Activated T-cell treated with anti-CD3 and anti-CD28 coated beads, Interleukin-2, amount 50 U/mL, for 4 hours (primary cell): ENCODE measurements at places on chromosomes 1 and 21.

- no peak for DNase-seq
Measured at GRCh38 chr1:240980342-240980741, 368.4 kb upstream of the GREM2 start.

GRCh38 chr1:15134285-15134684, 19.3 kb upstream of the TMEM51 start:
- no peak for DNase-seq

DNA sequence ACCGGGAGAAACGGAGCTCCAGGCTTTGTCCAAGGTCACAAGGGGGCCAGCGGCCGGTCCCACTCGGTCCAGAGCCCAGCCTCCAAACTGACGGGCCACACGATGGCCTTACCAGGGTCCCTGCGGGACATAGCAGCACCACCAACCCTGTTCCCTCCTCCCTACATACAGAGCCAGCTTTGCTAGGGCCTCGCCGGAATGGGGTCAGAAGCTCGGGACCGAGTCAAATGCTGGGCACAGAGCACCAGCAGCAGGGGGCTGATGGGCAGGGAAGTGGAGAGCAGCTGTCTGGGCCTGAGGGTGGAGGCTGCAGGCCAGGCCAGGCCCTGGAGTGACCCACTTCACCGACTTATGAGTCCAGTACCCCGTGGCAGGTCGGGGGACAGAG, 14.9 kb upstream of the TTC39A start:
- no peak for DNase-seq

- DNase-seq: no peak
Measured at GRCh38 chr1:234405676-234406075, 32.4 kb downstream of the COA6 start.

- DNase-seq: peak; percentile 83
Measured at GRCh38 chr1:9689011-9689706, 37.6 kb downstream of the PIK3CD start.

DNA sequence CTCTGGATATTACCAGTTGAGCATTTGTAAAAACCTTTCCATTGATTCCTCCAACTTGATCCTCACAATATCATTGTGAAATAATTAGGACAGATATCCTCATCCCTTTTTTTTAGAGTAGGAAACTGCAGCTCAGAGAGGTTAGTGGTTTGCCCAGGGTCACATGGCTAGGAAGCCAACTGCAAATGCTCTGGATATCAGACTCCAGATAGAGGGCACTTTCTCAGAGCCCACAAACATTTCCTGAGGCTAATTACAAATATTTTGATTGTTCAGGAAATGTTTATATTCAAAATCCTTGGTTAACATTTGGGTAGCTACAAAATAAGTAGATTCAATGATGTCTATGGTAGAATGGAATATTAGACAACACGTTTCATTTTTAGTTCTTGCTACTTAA, 154.8 kb upstream of the DPYD start:
- no peak for DNase-seq

- DNase-seq: no peak
Measured at GRCh38 chr1:235149824-235150223, 11.2 kb downstream of the RBM34 start.

GRCh38 chr1:68442822-68443556, 6.8 kb downstream of the RPE65 start:
- DNase-seq: no peak

- DNase-seq: no peak
Measured at GRCh38 chr1:248756636-248757035, 1.1 kb upstream of the LYPD8 start.

DNA sequence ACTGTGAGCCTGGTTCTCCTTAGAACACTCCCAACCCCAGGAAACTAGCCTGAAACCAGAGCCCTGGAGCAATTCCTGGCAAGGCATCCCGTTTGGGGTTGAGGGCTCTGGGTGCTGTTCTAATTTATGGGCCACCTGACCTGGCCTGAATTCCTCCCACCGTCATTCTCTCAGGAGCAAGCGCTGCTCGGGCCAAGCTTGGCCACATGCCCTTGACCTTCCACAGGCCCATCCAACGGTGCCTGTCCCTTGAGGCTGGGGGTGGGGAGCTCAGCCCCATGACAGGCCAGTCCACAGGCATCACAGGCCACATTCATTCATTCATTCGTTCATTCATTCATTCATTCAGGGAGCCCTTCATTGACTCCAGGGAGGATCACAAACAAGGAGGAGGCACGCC, 5.3 kb downstream of the PADI2 start:
- no peak for DNase-seq

GRCh38 chr1:243501002-243501401, 245.2 kb downstream of the SDCCAG8 start:
- DNase-seq: no peak

- DNase-seq: no peak
Measured at GRCh38 chr1:221182791-221183533, 303.7 kb downstream of the HLX start.

GRCh38 chr1:218101409-218101808, 183.7 kb upstream of the RRP15 start:
- DNase-seq: no peak

DNA sequence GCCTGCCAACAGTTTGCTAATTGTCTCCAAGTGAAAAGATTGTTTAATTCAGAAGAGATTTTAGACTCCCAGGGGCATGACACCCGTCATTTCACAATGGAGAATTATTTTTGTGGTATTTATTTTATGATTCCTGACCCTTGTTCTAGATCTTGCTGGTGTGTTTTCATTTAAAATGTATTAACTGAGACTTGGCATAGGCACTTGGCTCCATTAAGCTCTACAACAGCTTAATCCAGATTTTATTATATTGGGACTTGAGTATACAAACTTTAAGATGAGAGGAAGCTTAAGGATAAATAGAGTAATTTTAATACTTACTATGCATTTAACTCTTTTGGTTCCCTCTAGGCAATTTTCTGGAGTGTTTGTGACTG, 101.3 kb upstream of the KCNE2 start:
- no peak for DNase-seq

GRCh38 chr1:117576236-117576635, 29.6 kb upstream of the TENT5C start:
- no peak for DNase-seq

- no peak for DNase-seq
Measured at GRCh38 chr1:161900160-161900559, 123.5 kb downstream of the OLFML2B start.

GRCh38 chr1:113074237-113074636, 1.2 kb downstream of the LRIG2 start:
- no peak for DNase-seq
